ENCODE measurements at places on chromosomes 3 and 15.

- peak; percentile 17 for DNase-seq
These were observed 21.9 kb downstream of the HCN4 start for GRCh38 chr15:73346735-73347312.

- no peak for DNase-seq
These were observed 3.7 kb upstream of the TF start for GRCh38 chr3:133742351-133743091.

DNA sequence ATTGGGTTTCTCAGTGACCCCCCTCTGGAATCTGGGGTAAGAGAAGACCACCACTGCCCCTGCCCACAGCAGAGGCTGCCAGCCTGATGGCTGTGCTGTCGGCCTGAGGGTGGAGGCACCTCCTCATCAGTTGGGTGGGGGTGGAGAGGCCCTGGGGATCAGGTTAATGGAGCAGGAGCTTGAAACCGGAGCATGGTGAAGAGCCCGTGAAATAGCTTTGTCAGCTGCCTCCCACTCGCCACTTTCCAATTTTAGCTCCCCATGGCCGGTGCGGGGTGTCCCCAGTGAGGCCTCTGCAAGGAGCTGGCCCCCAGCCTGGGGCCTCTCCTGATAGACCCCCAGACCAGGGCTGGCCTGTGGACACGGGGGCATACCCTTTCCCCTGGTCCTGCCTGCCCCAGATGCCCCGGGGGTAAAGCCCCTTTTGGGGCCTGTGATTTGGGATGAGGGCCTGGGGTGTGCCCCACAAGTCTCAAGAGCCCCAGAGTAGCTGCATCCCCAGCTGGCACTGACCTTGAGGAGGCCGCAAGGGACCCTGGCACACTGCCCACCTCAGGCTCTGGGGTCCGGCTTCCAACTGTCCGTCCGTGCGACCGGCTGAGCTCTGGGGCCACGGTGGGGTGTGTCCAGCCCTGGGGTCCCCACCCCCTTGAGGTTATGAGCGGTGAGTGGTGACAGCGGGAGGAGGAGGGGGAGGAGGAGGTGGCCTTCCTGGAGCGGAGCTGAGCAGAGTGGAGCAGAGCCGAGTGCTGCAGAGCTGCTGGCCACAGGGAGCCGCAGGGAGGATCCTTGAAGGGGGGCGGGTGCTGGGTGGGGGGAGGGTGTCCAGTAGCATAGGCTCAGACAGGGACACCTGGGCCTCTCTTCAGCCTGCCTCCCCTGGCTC is at the start of gene HHATL:
TSS of gene HHATL (minus strand) at position 733 of the 886 bp plus-strand sequence. CDS start 1,972 bp downstream, outside the sequence.
- DNase-seq: no peak

- DNase-seq: no peak
These were observed 626.1 kb downstream of the MAGI1 start for GRCh38 chr3:65412588-65412987.

GRCh38 chr3:94336046-94336753 is 273.3 kb downstream of the NSUN3 start:
- DNase-seq: no peak

GRCh38 chr3:186962445-186962844 is 32.1 kb downstream of the ST6GAL1 start:
- DNase-seq: no peak

- DNase-seq: no peak
These were observed 294.1 kb upstream of the UBE2E2 start for GRCh38 chr3:22908989-22909507.

GRCh38 chr3:15602146-15602536 is 596 bp downstream of the BTD start:
- no peak for DNase-seq

DNA sequence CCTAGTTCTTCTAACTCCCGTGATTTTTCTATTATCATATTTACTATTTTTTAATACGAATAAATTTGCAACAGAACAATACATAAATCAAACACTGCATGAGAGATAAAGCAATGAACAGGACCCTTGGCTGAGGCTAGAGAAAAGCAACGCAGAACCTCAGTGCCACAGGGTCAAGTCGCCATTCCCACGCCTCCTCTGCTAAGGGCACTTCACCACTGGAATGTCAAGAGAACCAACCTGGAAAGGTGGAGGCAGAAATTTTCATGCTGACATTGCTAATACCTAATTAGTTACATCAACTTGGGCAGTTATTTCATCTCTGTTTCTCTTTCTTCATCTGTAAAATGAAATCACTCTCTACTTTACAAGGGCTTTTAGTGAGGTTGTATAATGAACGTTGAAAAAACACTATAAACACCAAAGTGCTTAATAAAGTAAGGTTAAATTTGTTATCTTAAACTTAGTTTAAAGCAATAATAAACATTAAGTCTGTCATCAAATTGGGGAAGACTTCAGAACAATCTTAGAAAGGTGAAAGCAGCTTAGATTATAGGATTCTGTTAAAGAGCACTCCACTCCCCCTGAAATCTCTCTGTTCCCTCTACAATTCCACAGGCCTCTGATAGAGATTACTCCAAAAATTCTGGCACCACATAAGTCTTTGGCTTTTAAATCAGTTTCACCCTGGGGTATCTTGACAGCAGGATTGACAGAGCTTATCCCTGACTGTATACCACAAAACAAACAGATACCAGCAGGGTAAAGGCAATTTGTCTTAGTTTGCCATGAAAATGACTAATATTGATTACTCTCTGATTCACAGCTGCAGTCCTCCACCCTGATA is 41.9 kb downstream of the PLCH1 start:
- no peak for DNase-seq

- no peak for DNase-seq
These were observed 29.6 kb upstream of the SELENOK start for GRCh38 chr3:53921296-53921695.

- no peak for DNase-seq
These were observed 41.4 kb downstream of the UBE2E2 start for GRCh38 chr3:23244324-23245041.

- DNase-seq: no peak
These were observed 334.2 kb downstream of the KLF13 start for GRCh38 chr15:31660816-31661215.

GRCh38 chr3:100160521-100160920 is 46.2 kb upstream of the FILIP1L start:
- DNase-seq: no peak

DNA sequence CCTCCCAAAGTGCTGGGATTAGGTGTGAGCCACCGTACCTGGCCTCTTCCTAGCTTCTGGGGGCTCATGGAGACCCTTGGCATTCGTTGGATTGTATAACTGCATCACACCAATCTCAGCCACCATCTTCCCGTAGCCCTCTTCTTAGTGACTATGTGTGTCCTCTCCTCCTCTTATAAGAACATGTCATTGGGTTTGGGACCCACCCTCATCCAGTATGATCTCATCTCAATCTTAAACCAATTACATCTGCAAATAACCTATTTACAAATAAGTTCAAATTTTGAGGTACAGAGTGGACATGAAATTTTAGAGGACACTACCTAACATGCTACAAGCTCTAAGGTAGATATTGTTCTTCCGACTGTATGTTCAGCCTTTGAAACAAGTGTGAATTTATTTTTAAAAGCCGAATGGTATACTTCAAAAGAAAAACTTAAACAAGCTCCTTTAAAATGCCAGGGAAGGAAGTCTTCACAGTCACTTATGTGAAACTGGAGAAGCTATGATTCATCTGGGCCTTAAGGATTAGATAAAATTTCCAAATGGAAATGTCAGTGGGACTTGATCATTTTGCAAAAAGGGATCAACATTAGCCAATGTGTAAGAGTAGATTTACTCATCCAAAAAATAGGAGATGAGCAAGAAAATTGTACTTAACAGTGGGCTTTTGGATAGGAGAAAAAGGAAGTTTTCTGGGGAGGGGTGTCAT is 225.7 kb downstream of the MEX3B start:
- DNase-seq: no peak

- DNase-seq: no peak
These were observed 72.9 kb downstream of the ANXA2 start for GRCh38 chr15:60324706-60325438.

- DNase-seq: peak; percentile 3
These were observed 259.9 kb downstream of the FGF12 start for GRCh38 chr3:192467230-192468140.

DNA sequence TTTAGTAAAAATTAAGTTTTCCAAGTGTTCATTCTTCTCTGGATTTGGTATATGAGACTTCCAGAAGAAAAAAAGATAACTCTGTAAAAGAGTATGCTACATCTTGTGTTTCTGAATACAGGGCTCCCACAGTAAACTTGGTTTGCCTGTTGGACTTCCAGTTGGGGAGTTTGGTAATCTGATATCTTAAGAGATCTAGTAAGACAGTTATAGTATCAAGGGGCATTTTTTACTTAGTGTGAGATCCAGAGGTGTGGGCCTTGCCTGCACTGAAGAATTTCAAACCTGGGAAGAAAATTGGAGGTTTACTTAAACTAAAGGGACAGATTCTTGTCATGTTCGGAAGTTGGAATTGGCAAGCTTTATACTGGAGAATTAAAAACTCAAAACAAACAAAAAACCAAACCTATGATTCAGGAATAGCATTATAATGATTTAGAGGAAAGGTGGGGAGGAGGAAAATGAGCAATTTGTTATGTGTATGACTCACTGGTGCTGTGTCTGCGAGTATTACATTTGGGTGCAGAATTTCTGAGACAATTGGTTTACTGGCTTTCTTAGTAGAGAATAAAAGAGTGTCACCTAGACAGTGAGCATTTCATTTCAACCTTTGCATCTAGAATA is 58.9 kb upstream of the ULK4 start:
- no peak for DNase-seq

GRCh38 chr15:85559530-85559929 is 179.1 kb downstream of the AKAP13 start:
- DNase-seq: no peak

DNA sequence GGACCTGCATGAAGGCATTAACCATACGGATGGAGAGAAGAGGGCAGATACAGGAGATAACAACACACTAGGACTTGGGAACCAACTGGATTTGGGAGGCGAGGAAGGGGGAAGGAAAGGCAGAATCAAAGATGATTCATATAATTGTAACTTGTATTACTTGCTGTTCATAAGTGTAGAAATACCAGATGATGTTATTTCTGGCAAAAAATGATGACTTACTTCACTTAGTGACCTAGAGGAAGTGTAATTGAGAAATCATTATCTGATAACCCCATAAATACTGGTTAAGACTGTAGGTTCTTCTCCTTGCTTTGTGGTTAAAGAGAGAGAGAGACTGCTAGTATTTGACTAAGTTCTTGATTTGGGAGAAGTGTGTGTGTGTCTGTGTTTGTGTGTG is 50.5 kb upstream of the GK5 start:
- DNase-seq: no peak

GRCh38 chr15:35141743-35142471 is 56.8 kb upstream of the NANOGP8 start:
- DNase-seq: no peak

DNA sequence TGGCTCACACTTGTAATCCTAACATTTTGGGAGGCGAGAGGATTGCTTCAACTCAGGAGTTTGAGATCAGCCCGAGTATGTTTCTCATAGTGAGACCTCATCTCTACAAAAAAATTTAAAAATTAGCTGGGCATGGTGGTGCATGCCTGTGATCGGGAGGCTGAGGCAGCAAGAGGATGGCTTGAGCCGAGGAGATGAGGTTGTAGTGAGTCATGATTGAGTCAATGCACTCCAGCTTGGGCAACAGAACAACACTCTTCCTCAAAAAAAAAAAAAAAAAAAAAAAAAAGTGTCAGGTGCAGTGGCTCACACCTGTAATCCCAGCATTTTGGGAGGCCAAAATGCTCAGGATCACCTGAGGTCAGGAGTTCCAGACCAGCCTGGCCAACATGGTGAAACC is 2.4 kb downstream of the RPL39L start:
- no peak for DNase-seq

DNA sequence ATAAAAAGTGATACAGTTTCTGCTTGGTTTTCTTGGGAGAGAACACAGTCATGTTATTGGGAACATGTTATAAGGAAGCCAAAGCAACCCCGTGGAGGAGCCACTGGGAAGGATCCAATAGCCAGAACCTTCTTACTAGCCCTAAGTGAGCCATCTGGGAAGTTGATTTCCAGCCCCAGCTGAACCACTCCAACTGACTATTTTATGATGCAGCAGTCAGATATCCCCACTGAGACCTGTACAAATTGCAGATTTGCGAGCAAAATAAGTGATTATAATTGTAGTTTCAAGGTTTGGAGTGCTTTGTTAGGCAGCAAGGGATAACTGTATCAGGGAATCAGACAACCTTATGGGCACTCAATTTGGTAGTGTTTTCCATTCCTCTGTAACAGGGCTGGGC is 43.3 kb upstream of the ZPLD1 start:
- no peak for DNase-seq

DNA sequence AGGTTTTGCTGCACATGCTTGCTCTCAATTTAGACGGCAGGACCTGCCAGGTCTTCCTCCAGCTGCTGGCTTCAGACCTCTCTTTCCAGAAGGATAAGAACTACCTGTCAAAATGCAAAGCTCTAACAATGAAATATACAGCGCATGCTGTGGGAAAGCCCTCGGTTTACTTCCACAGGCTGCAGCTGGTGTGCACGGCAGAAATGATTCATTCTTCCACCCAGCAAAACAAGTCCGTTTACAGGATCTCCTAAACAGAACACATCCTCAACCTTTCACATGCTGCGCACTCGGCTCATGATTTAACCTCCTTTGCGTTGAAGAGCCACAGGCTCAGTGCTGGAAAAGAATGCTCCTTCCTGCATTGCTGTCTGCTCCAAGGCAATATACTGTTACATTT is 92.4 kb upstream of the WNT5A start:
- no peak for DNase-seq

DNA sequence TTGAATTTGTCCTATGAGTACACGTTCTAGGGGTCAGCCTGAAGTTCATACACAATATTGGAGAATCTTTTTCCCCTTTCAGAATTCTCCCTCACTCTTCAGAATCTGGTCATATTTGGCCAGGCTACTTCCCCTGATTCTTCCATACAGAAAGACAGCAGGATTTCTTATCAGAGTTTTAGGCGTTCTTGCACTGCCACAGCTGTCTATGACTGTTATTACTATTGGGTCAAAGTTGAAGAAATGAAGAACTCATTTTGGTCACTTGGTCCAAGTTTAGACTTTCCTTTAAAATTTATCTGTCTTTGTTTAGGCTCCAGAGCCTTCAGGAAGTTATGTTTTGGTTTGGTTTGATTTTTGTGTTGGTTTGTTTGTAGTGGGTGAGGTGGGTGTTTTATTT is 12.0 kb downstream of the TEX55 start:
- DNase-seq: no peak

DNA sequence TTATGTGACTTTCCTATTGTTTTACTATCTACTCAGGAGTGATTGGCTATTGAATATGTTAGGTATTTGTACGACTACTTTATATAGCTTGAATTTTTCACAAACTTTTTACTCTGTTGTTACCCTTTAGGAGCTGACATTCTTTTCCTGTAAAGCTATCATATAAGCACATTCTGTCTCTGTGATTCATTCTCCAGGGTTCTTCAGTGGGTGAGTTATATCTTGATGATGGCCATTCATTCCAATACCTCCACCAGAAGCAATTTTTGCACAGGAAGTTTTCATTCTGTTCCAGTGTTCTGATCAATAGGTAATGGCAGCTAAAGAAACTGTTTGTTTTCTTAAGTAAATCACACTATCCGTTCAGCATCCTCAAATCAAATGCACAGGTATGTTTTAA is 10.1 kb upstream of the CAPN3 start:
- DNase-seq: no peak

- DNase-seq: no peak
These were observed 15.8 kb upstream of the TFDP2 start for GRCh38 chr3:142165194-142165593.

- no peak for DNase-seq
These were observed 98.2 kb downstream of the HCN4 start for GRCh38 chr15:73270366-73271097.

GRCh38 chr3:47601281-47601680 is 22.6 kb upstream of the CSPG5 start:
- no peak for DNase-seq

Measured in activated gamma-delta T cell treated with anti-CD3 and anti-CD28 coated beads, Interleukin-2, amount 50 U/mL, for 16 hours (primary cell).